ENCODE measurements at places on chromosomes 6 and 20.
A peak's percentile ranks its signal among the peaks of the same experiment; 100 is the strongest.

- DNase-seq, result no peak
These were observed 43.6 kb downstream of the NFATC2 start for GRCh38 chr20:51498765-51499540.

DNA sequence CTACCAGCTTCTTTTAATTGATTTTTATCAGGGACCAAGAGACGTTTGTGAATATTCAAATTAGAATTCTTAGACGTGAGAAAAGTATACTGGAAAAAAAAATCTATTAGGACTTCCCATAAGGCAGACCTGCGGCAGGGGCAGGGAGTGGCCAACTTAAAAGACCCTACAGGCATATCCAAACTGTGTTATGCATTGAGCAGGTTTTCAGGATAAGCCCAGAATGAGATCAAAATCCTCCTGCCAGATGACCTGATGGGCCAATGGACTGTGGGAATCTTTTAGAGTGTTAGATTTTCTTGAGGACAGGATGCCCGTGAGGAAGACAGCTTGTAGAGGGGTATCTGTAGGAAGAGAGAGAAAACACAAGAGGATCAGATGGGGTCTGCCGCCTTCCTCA is 391.5 kb downstream of the CD83 start:
- no peak for DNase-seq

GRCh38 chr6:134287859-134288537 is 29.9 kb downstream of the SGK1 start:
- DNase-seq, result peak; percentile 64

- no peak for DNase-seq
These were observed 68.7 kb downstream of the PLAGL1 start for GRCh38 chr6:143939364-143939763.

GRCh38 chr20:49846206-49846807 is 33.7 kb downstream of the SLC9A8 start:
- peak; percentile 95 for DNase-seq

Measured in HT-29 (cell line).